ENCODE measurements at places on chromosomes 4 and X.
A peak's percentile ranks its signal among the peaks of the same experiment; 100 is the strongest.

DNA sequence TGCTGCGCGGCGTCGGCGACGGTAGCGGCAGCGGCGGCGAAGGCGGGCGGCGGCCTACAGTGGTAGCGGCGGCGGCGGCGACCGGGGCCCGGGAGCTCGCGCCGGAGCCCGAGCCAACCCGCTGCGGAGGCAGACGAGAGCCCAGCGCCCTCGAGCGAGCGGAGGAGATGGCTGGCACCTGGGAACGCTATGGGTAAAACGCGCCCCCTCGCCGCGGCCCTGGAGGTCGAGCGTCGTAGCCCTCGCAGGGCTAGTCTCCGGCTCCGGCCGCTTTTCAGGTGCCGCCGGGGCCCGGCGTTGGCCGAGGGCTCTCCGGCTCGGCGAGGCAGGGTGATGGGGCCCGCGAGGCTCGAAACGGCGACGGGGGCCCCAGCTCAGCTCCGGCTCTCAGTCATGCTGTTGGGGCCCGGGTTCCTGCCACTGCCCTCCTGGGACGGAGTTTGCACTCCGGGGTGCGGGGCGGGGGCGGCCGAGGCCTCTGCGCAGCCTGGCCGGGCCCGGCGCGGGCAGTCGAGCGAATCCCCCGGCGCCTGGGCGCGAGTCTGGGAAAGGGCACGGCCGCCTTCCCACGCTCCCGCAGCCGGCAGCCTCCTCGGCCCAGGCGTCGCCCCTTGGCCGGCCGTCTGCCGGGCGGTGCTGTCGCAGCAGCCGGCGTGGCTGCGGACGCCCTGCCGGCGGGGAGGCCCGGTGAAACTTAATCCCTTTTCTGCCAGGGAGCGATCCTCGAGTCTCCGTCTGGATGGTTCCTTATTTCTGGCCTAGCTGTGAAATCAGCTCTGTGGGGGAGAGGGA is 768 bp downstream of the MID2 start:
- DNase-seq, result peak; percentile 57

DNA sequence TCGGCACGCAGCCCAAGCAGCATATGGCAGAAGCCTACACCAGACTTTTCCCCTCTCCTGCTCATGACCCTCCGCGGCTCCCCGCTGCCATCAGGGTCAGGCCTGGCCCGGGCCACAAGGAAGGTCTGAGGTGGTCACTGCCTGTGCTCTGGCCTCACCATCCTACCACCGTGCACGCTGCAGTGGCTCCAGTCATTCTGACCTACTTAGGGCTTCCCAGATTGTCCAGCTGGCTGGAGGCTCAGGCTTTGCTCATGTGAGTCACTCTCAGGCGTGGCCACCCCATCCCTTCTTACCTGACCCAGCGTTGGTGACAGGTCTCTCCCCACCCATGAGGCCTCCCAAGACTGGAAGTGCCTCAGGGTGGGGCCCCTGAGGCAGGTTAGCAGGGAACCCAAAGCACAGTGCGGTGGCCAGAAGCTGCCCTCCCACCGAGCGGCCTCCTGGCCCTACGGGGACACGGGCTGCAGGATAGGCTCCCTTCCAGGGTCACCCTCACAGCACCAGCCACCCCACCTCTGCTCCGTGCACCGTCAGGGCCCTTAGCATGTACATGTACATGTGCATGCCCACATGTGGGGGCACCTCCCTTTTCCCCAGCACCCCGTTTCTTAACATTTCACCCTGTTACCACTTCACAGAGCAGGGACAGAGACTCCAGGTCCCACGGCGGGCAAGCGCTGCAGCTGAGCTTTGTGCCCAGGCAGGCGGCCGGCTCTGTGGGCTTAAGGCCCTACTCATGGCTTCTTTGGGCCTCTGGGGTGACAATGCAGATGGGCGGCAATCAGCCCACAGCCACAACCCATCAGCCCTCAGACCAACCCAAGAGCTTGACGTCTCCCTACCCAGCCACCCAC is 2.2 kb downstream of the TREX2 start:
- DNase-seq, result no peak

DNA sequence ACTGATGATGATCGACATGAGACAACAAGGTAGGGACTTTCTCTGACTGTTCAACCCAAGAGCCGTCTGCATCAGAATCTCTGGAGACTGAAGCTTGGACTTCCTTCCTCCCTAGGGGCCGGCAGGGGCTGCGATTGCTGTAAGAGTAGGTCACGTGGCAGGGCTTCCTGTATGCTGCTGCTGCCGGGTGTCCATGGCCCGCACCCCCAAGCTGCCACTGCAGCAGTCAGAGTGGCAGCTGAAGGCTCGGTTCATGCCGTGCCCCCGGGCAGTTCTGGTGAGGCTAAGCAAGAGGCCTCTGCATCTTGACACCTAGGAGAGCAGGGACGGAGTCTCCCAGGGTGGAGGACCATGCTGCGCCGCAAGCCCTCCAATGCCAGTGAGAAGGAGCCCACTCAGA is at the start of gene SASH3:
TSS of gene SASH3 (plus strand) at position 203 of the 400 bp plus-strand sequence. CDS start at position 352, 149 bp downstream.
- no peak for DNase-seq

DNA sequence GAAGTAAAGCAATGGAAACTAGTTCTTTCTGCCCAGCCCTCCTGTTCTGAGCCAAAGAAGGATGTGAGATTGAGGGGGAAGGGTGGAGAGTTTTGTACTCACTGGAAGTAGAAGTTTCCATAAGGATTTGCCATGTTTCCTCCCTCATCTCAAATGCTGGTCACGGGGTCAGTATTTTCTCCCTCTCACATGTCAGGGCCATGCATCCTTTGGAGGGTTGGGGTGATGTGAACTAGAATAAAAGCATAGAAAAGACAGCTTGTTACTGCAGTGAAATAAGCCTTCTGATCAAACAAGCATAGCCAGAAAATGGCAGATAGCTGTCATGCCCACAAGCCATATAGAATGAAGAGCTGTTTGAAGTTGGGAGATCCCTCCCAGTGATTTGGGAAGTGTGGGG is 79.7 kb downstream of the KIT start:
- DNase-seq, result no peak

DNA sequence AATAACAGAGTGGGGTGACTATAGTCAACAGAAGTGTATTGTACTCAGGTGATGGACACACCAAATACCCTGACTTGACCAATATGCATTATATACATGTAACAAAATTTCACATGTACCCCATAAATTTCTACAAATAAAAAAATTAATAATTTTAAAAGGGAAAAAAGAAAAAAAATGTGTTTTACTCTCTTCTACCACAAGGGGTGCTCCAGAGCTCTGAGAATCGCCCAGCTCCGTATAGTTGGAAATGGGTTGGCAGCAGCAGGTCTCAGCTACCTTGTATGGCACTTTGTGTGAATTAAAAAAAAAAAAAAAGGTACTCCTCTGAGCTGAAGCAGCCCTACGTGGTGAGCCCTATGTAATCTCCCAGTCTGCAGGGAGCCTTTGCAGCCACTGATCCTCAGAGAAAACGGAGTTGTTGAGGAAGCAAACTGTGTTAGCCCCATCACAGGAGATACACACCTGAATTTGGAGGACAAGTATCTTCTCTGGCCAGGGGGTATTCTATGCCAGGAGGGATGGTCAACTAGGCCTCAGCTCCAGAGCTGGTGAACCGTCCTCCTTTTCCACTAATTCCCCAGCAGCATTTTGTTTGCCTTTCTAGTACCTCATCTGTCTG is 17.2 kb upstream of the POLA1 start:
- DNase-seq, result no peak

GRCh38 chr4:11949355-11949754 is 520.7 kb upstream of the HS3ST1 start:
- no peak for DNase-seq

DNA sequence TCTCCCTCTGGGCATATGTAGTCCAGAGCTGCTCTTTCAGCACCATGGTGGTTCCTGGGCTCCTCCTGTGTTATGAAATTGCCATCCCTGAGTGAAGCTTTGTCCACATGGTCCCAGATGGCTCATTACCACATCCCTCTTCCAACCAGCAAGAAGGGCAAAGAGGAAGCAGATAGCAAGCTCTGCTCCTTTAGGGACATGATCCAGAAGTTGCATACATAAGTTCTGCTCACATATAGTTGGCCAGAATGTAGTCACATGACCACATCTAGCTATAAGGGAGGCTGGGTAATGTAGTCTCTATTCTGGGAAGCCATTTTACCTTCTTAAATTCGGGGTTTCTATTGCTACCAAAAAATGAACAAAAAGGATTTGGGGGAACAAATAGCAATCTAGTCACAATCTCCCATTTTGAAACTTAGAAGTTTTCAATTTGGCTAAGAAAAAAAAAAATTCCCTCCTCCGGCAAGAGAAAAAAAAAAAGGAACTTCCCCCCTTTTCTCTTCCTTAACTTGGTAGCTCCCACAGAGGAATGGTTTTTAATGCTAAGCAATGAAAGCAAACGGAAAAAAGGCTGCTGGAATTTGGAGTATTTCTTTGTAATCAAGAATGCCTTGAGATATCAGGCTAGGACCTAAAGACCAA is 88.2 kb upstream of the USP9X start:
- DNase-seq, result peak; percentile 75

GRCh38 chrX:151825925-151826485 is 86.7 kb upstream of the MAGEA4 start:
- DNase-seq, result peak; percentile 78

DNA sequence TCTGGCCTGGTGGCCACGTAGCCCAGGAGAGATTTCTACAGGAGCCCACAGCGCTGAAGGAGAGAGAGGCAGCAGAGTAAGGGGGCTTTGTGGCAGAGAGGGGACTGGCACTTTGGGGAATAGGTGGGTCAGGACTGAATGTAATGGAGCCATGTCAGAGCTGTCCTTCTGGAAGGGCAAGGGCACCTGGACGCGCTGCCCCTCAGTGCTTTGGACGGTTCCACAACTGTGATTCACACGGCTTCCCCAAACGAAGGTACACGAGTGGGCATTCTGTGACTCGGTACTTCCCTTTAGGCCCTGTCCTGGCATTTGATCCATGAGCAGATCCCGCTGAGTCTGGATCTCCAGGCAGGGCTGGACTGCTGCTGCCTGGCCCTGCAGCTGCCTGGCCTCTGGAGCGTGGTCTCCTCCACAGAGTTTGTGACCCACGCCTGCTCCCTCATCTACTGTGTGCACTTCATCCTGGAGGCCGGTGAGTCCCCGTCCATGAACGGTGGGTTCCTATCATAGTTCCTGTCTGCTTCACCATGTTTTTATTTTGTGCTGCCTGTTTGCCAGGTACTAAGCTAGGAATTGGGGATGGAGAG is 35.2 kb upstream of the MSANTD1 start:
- no peak for DNase-seq

DNA sequence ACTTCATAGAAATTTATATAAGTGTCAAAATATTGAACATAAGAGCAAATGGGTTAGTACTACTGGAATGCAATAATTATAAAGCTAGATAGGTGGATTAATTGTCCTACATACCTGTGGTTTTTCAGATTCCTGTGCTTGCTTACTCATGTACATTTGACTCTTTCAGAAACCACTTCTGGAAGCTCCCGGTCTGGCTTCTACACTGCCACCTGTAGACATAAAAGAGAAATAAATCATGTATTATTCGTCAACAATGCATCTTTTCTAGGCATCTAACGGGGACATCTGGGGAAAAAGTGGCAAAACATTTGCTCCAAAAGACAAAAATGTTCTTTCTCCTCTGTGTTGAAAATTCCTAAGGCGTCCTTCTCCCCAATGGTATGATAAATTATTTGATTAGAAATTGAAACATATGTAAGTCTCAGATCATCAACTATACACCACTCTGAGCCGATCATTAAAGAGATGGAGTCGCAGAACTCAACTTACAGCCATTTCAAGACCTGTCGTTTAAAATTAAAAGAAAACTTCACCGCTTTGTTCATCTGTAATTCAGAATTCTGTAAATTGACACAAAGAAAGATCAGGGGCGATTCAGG is 648.7 kb upstream of the DIPK2B start:
- peak; percentile 90 for DNase-seq

DNA sequence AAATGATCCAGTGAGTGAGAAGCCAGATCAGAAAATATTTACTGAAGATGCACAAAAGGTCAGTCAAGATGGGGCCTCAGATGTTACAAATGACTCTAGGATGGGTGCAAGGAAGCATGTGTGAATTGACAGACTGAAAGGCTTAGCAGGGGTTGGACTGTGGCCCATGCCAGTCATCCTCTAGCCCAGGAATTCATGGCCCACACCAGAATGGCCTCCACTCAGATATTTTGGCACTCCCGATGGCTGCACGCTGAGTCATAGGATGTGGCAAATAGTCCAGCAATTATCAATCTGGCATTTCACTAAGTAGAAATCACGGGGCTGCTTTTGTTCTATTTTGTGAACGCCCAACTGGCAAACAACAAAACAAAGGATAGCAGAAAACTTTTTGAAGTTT is 406.5 kb downstream of the IQCM start:
- DNase-seq, result peak; percentile 74

DNA sequence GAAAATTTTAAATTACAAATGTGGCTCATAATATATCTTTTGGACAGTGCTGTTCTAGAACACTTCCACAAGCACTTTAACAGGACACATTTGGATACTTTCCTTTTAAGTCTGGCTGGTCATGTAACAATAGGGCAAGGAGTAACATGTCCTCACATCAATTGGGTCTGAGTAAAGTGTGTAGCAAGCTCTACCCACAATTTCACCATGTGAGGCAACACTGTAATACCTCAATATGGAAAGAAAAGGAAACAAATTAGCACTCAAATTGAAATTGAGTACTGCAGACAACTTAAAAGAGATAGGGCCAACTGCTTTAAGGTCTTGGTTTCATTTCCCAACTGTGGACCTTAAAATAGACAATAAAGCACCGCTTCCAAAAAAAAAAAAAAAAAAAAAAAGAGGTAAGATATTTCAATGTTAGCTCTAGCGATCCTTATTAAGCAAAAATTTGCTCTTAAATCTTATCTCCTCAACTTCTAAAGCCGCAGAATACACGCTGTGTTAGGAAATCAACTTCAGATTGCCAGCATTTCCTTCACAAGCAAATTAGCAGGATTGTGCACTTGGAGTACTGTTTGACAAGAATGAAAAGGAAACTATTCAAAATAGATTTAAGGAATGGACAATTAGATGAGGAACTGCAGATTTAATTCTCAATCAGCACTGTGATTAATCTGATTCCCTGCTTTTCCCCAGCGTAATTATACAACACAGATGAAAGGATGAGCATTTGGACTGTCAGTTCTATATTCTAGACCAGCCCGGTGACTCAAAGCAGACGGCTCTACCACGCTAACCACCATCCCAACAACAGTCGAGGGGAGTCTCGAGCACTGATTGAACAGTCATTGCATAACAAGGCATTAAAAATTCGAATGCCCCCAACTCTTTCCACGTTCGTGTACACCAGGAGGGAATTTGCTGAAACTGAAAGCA is 1.6 kb downstream of the CASK start:
- DNase-seq, result peak; percentile 27

DNA sequence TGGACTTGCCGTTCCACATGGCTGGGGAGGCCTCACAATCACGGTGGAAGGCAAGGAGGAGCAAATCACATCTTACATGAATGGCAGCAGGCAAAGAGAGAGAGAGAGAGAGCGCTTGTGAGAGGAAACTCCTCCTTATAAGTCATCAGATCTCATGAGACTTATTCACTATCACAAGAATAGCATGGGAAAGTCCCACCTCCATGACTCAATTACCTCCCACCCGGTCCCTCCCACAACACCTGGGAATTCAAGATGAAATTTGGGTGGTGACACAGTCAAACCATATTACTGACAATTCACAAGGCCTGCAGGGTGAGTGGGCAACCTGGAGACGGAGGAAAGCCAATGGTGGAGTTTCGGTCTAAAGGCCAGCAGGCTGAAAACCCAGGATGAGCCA is 394.3 kb upstream of the TRAM1L1 start:
- no peak for DNase-seq

- no peak for DNase-seq
These were observed 45.7 kb downstream of the C4orf50 start for GRCh38 chr4:5972571-5972970.

Measured in fibroblast of skin of right biceps (primary cell).